ENCODE measurements at places on chromosomes 5 and 9. TPM values are rescaled to one million over a fixed set of nuclear protein-coding genes. Genes with fewer than 3 reads are reported as not detected.

The DOCK8 gene
- 2.1 TPM for total RNA-seq

DNA sequence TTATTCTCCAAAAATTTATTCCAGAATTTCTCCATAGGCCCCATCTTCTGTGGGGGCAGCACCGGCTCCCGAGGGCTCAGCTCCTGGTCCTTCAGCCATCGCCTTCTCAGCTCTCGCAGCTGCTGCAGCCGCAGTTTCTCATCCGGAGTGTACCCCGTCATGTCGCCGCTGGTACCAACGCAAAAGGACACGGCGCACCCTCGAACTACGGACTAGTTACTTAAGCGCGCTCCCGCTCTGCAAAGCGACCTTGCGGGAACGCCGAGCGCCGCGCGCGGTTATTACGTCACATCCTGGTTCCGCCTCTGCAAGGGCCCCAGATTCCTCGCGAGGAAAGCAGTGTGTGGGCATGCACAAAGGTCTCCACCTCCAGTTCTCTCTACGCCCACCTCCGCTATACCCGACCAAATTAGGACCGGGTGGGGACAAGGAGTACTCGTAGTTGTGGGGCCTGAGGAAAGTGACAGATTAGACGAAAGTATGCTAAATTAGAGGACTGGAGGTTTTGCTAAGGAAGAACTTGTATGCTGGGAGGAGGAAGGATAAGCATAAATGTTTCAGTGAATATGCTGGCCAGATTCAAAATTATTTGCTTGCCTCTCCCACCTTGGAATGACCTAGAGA is at the start of gene NDUFB6:
TSS of gene NDUFB6 (minus strand) at position 260 of the 624 bp plus-strand sequence. CDS start at position 161, 99 bp downstream.
- DNase-seq = peak; percentile 83

- DNase-seq = peak; percentile 40
Observed at GRCh38 chr9:125374443-125375309, 113.0 kb downstream of the GAPVD1 start.

- no peak for DNase-seq
Observed at GRCh38 chr5:160621526-160621925, 199.9 kb downstream of the PTTG1 start.

DNA sequence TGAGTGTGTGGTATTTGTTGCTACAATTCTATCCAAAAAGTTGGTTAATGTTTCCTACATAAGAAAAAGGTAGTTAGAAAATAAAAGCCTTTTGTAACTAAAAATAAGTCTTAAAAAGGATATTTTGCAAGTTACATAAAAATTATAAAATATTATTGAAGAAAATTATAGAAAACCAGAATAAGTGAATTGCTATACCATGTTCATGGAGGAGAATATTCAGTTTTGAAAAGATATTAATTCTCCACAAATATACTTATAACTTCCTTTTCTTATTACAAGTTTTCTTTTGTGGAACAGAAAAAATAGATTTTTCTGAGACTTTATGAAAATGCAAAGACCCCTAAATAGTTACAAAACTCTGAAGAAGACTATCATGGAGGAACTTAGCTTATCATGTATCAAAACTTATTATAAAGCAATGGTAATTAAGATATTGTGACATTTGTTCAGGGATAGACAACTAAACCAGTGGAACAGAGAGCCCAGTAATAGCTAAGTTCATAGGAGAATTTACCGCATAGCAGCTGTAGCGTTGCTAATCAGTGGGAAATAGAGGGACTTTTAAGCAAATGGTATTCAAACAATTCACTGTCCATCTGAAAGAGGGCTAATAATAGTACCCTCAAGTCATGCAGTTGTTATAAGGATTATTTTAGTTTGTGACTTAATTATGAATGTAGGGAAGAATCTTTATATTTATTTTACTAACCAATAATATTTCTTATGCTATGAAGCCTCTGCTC is 515.2 kb upstream of the ZNF608 start:
- DNase-seq = no peak

GRCh38 chr9:126763130-126763764 is 41.6 kb upstream of the ZBTB43 start:
- DNase-seq = no peak

GRCh38 chr9:126549246-126550006 is 64.3 kb upstream of the LMX1B start:
- no peak for DNase-seq

The PARP8 gene
- 1.9 TPM for total RNA-seq

- DNase-seq = no peak
Observed at GRCh38 chr5:76367623-76368371, 35.3 kb upstream of the IQGAP2 start.

- DNase-seq = no peak
Observed at GRCh38 chr5:136211282-136212040, 18.5 kb upstream of the SMIM32 start.

DNA sequence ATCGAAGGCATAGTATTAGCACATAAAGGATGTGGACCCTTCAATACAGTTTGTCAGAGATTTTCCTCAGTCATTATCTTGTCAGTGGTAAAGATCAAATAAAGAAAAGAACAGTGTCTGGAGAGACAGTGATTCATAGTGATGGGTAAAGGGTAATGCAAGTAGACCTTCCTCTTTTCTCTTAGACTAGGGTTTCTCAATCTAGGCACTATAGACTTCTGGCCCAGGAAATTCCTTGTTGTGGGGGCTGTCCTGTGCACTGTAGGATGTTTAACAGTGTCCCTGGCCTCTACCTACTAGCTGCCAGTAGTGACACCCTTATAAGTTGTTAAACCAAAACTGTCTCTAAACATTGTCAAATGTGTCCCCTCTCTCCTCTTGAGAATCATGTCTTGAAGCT is 6.9 kb downstream of the CAMK4 start:
- DNase-seq = no peak

The RNF145 gene
- 11.1 TPM for total RNA-seq

DNA sequence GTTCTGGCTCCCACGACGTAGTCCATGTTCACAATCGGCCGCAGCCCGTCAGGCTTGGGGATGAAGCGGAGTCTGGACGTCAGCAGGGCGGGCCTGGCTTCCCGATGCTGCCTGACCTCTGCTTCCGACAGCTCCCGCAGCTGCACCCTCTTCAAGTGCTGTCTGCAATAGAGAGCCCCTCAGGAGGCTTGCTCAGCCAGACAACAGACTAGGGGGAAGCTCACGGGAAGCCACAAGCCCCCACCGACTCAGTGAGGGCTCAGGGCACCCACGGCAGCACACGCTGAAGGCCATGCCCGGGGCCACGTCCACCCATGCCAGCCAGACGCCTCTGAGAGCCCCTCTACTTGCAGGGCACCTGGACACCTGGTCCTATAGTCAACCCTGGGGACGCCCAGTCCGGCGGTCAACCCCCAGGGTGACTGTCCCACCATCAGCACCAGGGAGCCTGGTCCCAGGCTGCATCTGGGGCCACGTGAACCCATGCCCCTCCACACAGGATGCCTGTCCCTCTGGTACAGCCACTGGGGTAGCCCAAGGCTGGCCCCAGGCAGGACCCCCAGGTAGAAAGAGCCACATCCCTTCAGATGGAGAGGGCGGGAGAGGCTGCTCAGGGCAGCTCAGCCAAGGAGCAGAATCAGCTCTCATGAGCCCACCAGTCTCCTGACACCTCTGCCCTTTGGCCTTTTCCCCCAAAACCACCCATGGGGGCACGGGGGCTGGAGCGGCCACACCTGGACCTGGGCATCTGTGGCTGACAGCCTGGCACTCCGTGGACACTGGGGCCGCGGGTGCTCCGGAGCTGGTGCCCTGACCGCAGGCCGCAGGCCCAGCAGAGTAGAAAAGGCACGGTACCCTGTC is 14.5 kb downstream of the TERT start:
- DNase-seq = no peak

GRCh38 chr5:176642675-176643490 is 4.4 kb upstream of the TSPAN17 start:
- no peak for DNase-seq

GRCh38 chr9:73441890-73442818 is 290.5 kb downstream of the ANXA1 start:
- no peak for DNase-seq

The ZNF462 gene
- 13.0 TPM for total RNA-seq

GRCh38 chr5:168092209-168093185 is 198.9 kb upstream of the WWC1 start:
- no peak for DNase-seq

DNA sequence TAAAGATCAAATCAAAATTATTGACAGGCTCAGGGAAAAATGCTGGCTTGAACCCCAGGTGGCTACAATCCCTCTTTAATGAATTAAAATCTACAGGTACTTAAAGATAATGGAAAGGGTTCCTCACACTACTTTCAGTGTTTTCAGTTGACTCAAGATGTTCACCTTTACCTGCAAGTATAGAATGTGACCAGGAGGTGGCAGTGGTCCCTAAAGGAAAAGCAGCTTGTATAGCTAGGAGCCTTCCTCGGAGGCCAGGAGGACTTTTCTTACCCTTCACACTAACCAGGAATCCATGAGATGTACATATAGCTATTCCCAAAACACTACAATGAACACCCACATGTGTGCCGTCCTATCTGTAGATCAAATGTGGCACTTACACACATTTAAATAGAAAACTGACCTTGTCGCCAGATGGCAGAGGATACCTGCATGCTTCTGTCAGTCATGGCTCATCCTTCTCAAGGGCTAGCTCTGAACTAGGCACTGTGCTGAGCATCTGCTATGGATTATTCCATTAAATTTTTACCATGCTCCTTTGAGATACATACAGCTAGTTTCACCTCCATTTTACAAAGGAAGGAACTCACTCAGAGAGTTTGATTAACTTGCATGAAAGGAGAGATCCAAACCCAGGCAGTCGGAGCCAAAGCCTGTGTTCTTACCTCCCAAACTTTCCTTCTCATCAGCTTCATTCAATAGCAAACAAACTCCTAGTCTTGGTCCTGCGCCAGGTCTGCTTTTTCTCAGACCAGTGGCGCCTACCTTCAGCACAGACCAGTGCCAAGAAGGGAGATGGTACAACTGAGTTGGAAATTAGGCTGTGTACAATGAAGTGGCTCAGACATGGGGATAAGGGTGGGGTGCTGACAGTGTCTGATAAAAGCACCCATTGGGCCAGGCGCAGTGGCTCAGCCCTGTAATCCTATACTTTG is 24.5 kb downstream of the C9orf152 start:
- no peak for DNase-seq

GRCh38 chr5:147310059-147310704 is 75.4 kb downstream of the STK32A start:
- peak; percentile 46 for DNase-seq

DNA sequence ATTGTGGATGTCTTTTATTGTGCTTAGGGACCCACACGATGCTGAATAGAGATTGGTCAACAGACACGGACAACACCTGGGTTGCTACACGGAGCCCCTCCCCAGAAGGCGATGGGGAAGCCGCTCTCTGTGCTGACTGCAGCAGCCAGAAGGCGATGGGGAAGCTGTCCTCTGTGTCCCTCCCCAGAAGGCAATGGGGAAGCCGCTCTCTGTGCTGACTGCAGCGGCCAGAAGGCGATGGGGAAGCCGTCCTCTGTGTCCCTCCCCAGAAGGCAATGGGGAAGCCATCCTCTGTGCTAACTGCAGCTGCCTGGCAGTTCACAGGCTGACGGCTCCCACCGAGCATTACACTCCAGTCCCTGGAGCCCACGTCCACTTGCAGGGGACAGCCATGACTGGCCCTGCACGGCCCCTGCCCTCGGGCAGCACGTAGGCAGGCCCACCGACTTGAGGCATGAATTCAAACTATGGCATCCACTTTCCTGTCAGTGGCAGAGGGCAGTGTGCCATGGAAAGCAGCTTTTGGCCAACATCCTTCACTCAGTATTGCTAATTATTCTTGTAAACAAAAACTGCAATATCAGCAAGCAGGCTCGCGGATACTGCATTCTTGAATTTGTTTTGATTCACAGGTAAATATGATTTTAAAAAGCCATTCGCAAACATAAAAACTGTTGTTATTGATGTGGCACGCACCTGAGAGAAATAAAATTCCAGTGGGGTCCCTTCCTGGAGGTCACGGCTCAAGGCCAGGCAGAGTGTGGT is 48.1 kb upstream of the CLPTM1L start:
- DNase-seq = no peak

The FAM151B gene
- total RNA-seq = 1.4 TPM

The PRELID1 gene
- 13.4 TPM for total RNA-seq

Data from gastrocnemius medialis (tissue), 4 donors.